ENCODE measurements at places on chromosomes 1 and 21.

- DNase-seq = no peak
Measured at GRCh38 chr1:179206812-179207211, 22.7 kb downstream of the ABL2 start.

DNA sequence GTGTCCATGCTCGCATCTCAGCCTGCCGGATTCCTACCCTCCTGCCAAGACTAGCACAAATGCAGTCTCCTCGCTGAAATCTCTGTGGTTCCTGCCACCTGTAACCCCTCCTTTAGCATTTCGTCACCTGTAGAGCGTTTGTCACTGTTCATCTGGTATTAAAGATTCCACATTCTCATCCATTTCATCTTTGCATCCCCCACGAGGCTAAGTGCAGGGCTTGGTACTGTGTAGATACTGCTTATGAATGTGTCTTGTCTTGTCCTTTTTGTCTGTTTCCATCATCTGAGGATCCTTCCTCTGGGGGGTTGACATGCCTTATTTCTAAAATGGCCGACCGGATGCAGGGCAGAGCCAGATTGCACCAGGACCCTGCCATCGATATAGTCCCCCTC, 53.7 kb upstream of the DNAJC6 start:
- DNase-seq = no peak

- DNase-seq = no peak
Measured at GRCh38 chr1:214247501-214248041, 33.4 kb upstream of the SMYD2 start.

DNA sequence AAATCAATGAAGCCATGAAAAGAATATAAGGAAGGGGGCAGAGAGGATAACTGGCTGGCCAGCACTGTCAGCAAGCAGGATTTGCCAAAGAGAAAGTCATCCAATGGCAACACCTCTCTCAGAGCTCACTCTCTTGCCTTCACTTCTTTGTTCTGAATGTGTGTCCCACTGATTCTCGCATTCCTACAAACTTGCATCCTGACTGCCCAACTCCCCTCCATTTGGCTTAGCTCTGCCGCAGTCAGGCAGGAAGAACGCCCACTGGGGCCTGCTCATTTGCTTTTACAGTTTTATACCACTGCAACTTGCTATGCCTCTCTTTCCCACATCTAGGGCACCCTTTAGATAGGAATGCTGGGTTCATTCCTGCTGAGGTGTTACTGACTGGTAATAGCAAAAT, 364.2 kb upstream of the ST6GALNAC5 start:
- no peak for DNase-seq
